ENCODE measurements at places on chromosomes 4 and X. TPM values are rescaled to one million over a fixed set of nuclear protein-coding genes. Genes with fewer than 3 reads are reported as not detected.

CFI gene
- 26.8 TPM for polyA plus RNA-seq

SPANXA2 gene
- not detected for polyA plus RNA-seq

PABPC1L2B gene
- polyA plus RNA-seq, result not detected

CT83 gene
- not detected for polyA plus RNA-seq

TMEM31 gene
- polyA plus RNA-seq, result not detected

PLAC8 gene
- polyA plus RNA-seq, result 2.5 TPM

MAGEA6 gene
- not detected for polyA plus RNA-seq

S100G gene
- not detected for polyA plus RNA-seq

RASGEF1B gene
- 2.1 TPM for polyA plus RNA-seq

CFAP99 gene
- polyA plus RNA-seq, result 0.86 TPM

CXCL11 gene
- polyA plus RNA-seq, result 0.06 TPM

FGFR3 gene
- 2.8 TPM for polyA plus RNA-seq

ANKRD50 gene
- 1.5 TPM for polyA plus RNA-seq

HELT gene
- not detected for polyA plus RNA-seq
